ENCODE measurements at places on chromosomes 11 and 22. TPM values are rescaled to one million over a fixed set of nuclear protein-coding genes. Genes with fewer than 3 reads are reported as not detected.

FOLR2 gene
- 3.3 TPM for total RNA-seq

GGTLC3 gene
- not detected for total RNA-seq

SPECC1L gene
- 18.3 TPM for total RNA-seq

MS4A15 gene
- not detected for total RNA-seq

NAALAD2 gene
- total RNA-seq: not detected

FAM83F gene
- total RNA-seq: 2.7 TPM

TMEM191B gene
- 0.10 TPM for total RNA-seq

KCNK7 gene
- 1.7 TPM for total RNA-seq

APOA5 gene
- total RNA-seq: not detected

OR52E8 gene
- not detected for total RNA-seq

RBX1 gene
- 24.7 TPM for total RNA-seq

C22orf23 gene
- total RNA-seq: not detected

ABCC8 gene
- under 0.01 TPM for total RNA-seq

APOL5 gene
- not detected for total RNA-seq

PHLDA2 gene
- 1.7 TPM for total RNA-seq
